ENCODE measurements at places on chromosomes 7 and 10.

GRCh38 chr10:76558996-76559891 is 1078.4 kb downstream of the KCNMA1 start:
- peak; percentile 94 for DNase-seq

GRCh38 chr7:45071528-45071927 is 17.2 kb downstream of the NACAD start:
- DNase-seq: no peak

DNA sequence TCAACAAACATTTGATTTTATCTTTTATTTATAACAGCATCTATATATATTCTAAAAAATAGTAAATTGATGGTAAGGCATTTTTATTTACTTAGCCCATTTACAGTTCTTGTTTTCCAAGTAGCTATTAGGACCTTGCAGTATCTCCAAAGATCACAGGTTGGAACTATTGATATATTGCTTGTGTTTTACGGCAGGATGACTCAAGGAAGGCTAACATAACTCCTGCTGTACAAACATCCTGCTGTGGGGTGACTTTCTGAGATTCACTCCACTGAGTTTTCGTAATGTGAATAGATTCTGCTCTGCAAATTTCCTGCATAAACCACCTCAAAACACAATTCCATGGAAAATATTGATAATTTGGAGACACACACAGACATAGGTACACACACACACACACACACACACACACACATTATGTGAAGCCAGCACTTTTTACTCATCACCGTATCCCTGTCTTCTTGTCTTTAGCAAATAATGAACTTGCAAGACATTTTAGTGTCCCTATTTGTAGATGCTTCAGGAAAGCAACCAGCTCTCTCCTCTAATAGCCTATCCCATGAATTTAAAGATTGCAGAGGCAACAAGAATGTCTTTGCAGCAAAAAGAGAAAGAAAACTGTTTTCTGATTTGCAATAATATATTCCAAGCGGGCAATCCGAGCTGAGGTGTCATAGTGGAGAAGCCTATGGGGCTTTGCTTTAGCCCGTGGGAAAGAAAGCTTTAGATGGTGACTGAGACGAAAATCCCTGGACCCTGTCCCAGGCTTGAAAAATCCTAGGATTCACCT is 722 bp downstream of the AGR2 start:
- no peak for DNase-seq

- no peak for DNase-seq
These were observed 21.9 kb upstream of the CABCOCO1 start for GRCh38 chr10:61640856-61641255.

DNA sequence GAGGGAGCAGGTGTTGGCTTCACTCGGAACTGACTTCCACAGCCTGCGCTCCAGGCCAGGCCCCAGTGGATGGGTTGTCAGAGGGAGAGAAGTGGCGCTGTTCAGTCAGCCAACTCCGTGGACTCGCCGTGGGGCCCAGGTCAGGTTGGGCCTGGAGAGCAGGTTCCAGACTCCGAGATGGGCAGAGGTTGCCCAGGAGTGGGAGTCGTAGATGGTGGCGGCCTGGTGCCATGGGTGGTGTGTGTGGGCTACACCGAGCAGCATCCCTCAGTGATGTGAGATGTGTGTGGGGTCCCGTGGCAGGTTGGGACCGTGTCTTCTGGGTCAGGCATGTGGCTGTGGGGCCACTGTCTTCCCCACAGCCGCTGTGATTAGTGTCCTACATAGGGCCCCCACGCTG is 10.4 kb downstream of the ZNF316 start:
- DNase-seq: no peak

DNA sequence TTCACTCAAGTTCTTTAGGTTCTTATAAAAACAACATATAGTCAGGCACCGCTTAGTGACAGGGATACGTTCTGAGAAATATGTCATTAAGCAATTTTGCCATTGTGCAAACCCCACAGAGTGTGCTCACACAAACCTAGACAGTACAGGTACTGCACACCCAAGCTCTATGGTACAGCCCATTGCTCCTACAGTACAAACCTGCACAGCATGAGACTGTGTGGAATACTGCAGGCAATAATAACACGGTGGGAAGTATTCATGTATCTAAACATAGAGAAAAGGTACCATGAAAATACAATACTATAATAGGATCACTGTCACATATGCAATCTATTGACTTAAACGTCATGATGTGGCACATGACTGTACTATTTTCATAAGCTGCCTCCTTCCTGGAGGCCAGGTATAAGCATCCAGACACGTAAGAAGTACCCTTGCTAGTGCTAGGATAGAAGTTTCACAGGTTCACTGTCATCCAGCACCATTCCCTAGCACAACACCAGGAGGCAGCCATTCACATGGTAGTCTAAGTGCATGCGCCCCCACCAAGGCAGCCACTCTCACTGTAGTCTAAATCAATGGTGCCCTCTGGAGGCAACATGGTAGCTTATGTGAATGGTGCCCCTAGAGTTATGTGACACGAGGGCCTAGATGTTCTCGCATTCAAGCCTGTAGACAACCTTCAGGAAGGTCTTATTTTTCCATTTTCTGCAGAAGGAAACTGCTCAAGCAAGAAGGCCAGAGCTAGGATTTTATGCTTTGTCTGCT is 98.5 kb downstream of the ARHGAP22 start:
- peak; percentile 25 for DNase-seq

- no peak for DNase-seq
These were observed 303.7 kb downstream of the CCDC3 start for GRCh38 chr10:12697764-12698163.

- DNase-seq: no peak
These were observed 82.8 kb upstream of the PDE1C start for GRCh38 chr7:32153006-32153405.

DNA sequence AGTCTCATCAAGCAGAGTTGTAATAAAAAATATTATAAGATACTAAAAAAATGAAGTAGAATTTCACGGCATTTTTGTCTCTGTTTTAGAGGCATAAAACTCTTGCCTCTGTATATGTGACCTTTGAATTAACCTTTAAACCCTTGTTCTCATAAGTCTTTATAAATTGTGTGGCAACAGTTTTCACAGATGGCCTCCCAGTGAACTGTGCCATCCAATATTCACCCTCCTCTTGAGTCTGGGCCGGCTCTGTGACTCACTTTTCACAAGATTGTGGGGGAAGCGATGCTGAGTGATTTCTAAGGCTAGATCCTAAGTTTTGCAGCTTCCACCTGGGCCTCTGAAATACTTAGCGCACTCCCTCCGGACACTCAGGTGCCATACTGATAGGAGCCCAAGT is 4.6 kb upstream of the USP6NL start:
- peak; percentile 8 for DNase-seq

GRCh38 chr10:103193820-103194529 is 903 bp upstream of the NT5C2 start:
- no peak for DNase-seq

GRCh38 chr10:17335065-17335464 is 107.0 kb downstream of the VIM start:
- peak; percentile 62 for DNase-seq

DNA sequence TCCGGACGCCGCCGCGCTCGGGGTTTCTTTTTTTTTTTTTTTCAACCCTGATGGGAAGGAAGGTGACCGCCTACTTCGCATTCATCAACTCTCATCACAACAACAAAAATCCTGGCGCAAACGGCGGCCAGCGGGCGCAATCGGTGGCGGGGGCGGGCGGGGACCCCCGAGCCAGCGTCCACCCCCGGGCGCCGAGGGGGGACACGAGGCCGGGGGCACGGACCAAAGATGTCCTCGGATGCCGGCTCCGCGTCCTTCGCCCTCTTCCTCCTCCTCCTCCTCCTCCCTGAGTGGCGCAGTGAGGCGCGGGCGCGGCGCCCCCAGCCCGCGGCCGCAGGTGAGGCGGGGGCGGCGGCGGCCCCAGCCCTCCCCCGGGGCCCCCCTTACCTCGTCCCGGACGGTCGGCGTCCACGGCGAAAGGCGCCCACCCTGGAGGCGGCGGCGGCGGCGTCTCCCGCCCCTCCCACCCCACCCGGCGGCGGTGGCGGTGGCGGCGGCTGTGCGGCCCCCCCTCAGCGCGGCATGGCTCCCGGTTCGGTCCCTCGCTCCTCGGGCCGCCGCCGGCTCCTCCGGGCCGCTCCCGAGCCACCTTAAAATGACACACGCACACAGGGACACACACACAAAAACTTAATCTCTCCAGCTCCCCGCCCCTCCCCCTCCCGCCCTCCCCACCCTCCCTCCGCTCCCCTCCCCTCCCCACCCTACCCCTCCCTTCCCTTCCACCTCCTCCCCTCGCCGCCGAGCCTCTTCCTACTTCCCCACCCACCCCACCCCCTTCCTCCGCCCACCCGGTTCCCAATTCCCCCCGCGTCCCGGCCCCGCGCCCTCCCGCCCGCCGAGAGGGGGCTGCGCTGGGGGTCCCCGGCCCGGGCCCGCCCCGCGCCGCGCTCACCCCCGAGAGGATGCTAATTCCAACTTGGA is at the start of gene CTBP2:
CTBP2 (minus strand) TSS at position 632 of the 924 bp plus-strand sequence.
- peak; percentile 85 for DNase-seq

- no peak for DNase-seq
These were observed 40.4 kb upstream of the OPN4 start for GRCh38 chr10:86613905-86614304.

DNA sequence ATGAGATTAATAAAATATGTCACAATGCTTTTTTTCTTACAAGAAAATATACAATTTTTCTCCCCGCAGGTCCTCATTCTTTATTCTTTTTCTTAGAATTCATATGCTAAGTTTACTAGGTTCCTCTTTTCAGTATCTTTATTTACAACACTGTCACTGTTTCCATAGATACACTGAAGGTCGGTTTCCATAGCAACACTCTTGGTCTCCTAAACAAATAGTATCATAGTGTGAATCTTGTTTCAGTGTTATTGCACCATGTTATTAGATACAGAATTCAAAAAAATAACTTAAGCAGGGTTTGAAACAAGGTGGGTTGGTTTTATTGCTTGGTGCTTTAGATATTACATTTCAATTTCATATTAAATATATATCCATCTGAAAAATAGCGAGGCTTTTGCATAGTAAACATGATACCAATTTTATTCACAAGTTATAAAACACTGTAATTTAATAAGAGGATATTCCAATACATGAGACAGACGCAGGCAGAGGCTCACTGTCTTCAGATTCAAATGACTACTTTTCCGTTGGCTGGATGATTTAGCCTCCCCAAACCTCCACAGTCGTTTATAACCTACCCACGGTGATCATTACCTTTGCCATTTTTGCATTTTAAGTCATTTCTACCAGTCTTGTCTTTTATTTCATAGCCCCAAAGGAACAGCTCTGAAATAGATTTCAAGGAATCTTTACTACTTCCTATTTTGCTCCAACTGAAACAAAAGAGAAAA is 88.9 kb upstream of the KLF6 start:
- DNase-seq: peak; percentile 70

DNA sequence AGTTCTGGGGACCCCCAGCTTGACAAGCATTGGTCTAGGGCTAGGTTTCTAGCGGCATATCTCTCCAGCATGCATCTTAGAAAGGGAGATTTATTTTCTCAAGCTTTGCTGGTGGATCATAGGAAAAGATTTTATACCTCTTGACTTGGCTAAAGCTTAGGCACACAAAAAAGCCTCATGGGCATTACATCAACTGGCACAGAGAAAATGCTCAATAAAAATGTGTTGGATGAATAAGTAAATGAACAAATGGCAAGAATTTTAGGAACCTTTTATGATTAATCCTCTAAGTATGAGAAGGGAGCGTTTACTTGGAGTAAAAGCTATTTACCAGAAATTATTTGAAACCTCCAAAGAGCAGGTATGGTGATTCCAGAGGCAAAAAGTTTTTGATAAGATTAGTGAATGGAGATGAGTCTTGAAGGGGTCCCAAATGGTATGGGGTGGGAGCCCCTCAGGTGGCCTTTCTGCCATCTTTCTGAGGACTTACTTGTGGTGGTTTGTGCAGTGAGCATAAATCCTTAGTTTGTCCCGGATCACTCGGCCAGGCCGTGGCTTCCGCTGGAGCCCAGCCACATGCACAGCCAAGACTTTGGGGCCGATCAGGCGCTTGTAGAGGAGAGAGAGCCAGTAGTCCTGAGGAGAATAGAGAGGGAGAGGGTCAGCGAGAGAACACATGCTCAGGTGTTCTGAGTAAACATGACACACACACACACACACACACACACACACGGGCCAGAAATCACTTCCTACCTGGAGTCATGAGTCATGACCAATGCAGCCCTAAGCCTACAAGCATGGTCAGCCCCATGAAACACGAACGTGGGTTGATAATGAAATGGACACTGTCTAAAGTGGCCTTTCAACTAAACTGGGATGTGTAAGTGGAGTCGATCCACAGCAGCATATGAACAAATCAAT is 43.1 kb upstream of the HPS1 start:
- no peak for DNase-seq

- peak; percentile 95 for DNase-seq
These were observed 190.4 kb downstream of the DGKI start for GRCh38 chr7:137656227-137656849.

DNA sequence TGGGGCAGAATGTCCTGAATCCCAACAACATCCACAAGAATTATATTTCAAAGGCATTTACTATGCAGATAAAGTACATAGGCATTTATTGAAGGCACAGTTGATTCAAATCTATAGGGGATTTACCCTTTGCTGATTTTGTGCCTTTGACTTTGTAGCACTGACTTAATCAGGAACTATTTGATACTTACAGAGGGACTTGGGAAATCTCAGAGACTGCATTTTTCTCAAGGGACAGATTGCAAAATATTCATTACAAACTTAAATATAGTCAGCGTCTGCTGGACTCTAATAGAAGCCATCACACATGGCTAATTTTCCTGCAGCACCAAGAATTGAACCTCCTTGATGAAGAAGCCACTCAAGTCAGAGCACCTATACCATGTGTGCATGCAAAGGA is 44.9 kb downstream of the FAS start:
- DNase-seq: no peak

DNA sequence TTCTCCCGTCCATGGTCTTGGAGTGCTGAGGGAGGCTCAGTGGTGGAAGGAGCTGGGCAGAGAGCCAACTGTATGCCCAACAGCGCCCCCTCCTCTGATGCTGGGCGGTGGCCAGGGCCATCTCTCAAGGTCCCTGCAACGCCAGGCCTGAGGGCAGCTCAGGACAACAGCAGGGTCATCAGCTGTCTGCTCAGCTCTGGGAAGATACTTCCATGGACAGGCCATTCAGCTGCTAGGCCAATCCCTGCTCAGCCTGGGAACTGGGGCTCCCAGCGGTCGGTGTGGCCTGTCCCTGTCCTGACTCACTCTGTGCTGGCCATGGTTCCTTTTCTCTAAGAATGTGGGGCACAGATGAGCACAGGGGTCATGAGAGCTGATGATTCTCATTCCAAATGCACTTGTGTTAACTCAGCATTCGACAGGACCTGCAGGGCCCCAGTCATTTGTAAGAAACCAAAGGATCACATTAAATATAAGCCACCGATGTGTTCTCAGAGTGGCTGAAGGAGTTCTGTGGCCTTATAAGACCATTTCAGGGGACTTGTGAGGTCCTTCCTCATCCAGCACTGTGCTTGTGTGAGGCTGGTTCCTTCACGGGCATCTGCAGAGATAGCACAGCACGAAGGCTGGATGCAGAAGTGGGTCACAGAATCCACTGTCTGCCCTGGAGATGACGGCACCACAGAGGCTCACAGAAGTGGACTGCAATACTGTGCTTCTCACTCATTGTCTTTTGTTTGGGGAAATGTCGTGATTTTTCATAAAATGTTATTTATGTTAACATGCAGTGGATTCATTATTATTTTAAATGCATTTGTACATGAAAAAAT is 73.0 kb downstream of the ADCY1 start:
- DNase-seq: no peak
